DMS 273 treated with DMSO at 0.1 percent for 48 hours (cell line): ENCODE measurements at places on chromosomes 6 and 20.

DNA sequence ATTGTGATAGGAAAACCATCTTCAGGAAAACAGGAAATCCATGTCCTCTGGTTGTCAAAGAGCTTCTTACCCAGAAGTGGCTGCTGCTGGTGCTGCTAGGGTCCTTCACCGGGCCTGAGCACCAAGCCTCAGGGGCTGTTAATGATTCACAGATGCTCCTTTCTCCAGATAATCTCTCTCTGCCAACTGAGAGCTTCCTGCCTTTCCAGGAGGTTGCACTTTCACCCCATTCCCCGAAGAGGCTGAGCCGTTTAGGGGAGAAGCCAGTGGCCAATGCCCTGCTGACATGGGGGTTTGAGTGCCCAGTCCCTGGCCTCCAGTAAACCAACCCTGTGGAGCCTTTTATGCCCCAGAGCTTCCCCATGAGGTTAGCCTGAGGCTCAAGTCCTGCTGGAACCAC is 122.4 kb downstream of the CBLN4 start:
- DNase-seq = no peak

GRCh38 chr6:125957845-125958244 is 1.3 kb downstream of the HINT3 start:
- DNase-seq = no peak

DNA sequence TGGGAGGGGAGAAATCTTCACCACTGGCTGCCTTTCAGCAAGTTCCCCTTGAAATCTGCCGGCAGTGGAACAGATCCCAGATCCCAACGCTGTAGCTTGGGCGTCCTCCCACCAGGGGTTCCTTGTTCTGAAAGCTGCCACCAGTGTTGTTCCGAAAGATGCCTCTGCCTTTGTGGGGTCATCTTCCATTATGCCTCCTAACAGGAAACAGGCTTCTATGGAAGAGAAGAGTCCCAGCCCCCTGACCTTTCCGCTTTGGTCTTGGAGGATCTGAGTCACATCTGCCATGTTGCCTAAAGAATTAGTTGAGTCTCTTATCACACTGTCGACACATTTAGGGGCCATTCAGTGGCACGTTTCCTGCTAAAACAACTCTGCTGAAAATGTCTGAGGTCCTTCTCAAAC is 57.5 kb upstream of the NFATC2 start:
- DNase-seq = no peak

- no peak for DNase-seq
These were observed 8.4 kb downstream of the CCDC167 start for GRCh38 chr6:37491171-37491829.

- no peak for DNase-seq
These were observed 80.8 kb downstream of the SCAF8 start for GRCh38 chr6:154814063-154814462.

DNA sequence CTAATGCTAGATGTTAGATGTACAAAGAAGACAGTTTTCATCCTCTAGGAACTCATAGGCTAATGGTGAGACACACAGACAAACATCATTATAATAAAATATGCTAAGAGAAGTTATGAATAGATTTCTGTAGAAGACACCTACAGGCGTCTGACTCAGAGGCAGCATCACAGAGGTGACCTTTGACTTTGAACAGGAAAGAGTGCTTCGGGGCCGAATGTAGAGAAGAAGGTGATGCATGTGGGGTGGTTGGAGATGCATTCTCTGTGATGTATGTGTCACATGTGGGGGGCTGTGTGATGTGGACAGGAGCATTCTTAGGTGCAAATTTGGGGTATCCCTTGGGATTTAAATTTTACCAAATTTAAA is 6.8 kb downstream of the GUCA1A start:
- DNase-seq = no peak

GRCh38 chr6:99933129-99933528 is 60.9 kb downstream of the MCHR2 start:
- DNase-seq = no peak

GRCh38 chr6:50047026-50047425 is 2.7 kb downstream of the DEFB112 start:
- no peak for DNase-seq

DNA sequence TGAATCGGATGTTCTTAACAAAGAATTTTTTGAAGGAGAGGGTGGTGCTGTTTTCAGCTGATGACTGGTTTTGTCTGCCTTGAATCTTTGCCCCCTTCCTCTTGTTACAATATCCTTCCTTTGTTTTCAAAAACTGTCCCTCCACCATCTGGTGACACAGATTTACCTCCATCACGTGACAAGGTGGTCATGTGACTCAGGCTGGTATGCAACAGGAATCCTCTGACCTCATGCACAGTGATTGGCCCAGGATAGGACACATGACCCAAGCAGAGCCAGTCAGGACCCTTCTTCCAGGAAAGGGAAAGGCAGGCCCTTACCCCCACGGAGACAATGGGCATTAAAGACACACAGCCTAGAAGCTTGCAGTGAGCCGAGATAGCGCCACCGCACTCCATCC is 84.7 kb upstream of the MC3R start:
- no peak for DNase-seq

DNA sequence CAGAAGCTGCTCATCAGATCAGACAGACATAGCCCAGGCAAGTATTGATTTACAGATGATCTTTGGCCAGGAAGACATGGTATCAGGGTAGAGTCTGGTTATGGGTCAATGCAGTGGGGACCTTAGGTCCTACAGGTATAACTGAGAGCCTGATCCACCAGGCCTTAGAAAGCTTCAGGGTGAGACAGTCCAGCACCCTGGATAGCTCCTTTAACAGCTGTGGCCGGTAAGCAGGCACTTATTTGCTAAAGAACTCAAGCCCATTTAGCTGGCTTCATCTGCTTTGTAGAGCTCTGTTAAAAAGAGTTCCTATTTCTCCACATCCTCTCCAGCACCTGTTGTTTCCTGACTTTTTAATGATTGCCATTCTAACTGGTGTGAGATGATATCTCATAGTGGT is 39.6 kb downstream of the ESR1 start:
- DNase-seq = no peak

GRCh38 chr6:3756546-3756945 is 5.0 kb upstream of the PXDC1 start:
- no peak for DNase-seq

GRCh38 chr20:38161412-38161774 is 3.7 kb downstream of the TGM2 start:
- no peak for DNase-seq

DNA sequence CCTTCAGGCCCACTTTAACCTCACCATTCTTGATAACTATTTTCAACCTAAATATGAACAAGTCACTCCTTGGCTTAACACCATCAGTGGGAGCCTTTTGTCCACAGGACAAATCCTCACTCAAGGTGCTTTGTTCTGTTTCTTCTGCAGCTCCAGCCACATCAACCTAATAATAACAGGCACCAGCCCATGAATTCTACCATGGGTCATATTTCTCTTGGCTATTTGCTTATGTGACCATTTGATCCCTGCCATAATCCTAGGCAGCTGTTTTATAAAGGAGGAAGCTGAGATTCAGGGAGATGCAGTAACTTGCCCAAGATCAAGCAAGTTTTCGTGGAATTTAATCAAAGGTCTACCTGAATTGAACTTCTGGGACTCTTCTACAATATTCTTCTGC is 561.3 kb downstream of the DHX35 start:
- DNase-seq = no peak

DNA sequence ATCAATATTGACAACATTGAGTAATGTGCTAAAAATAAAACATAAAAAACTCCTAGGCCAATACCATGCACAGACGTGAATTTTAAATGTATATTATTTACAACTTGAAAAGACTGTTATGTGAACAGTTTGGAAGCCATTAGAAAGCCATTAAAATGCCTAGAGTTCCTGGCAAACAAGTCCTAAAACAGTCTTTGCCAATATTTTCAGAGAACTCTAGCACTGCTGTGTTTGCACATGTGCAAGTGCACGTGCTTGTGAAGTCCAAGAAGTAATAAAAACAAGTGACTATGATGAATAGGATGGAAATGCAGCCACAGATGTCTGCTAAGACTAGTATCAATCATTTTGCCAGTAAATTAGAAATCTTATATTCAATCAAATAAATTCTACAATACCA is 1447.6 kb downstream of the GRIK2 start:
- no peak for DNase-seq

DNA sequence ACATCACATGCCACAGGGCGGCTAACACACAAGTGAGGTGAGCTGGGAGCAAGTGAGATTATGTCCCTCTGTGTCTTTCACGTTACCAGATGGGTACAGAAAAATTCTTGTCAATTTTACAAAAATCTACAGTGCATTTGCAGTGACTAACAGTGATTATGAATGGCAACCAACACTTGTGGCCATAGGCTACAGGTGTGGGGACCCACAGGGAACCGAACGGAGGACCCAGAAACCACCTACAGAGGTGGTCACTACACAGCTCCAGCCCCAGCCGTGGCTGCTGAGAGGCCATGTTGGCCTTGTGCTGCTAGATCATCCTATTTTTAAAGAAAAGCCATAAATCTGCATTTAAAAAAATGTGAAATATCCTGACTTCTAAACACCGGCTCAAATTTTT is 50.2 kb downstream of the FYN start:
- DNase-seq = no peak

DNA sequence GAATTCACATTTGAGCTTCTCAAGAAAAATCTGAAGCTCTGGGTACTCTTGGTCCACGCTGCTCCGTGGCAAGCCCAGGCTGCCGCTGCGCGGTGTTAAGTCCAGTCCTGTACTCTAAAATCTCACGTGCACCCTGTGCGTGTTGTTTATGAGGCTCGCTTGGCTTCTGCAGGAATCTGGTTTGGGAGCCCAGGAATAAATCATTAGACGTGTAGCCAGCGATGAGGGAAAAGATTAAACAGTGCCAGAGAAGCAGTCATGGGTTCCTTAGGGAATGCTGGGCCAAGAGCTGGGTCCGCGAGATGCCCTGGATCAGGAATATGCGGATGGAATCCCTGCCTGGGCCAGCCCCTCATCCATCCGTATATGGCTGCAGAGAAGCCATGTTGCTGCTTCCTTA is 87.3 kb downstream of the KCNB1 start:
- no peak for DNase-seq

DNA sequence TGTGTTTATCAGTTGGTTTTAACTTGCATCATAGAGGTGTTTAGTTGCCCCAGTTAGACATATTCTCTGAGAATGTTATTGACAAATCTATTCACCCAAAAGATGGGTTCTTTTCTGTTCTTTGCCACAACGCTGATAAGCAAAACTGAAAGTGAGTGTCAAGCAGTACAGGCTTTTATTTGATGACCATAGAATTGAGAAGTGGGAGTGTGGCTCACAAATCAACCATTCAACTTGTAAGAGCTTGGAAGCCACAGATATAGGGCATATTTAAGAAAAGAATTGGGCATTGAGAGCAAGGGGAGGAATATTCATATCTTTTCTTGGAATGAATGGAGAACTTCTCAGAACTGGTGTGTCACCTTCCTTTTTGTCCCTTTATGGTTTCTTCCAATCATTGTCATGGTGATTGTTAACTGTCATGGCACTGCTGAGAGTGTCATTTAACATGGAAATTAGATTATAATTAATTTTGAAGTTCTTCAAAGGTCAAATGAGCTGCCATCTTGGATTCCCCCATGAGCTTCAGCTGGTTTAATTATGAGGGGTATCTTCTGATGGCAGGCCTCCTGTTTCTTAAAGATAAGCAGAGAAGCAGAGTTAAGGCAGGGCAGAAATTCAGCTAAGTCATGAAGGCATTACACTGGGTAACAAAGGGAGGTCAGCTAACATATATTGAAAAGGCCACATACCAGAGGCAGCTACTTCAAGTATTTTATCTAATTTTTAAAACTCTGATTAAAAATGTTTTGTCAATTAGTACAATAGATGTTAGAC is 254.0 kb upstream of the HTR1E start:
- DNase-seq = no peak

GRCh38 chr6:28865401-28866204 is 58.2 kb downstream of the TRIM27 start:
- no peak for DNase-seq

- no peak for DNase-seq
These were observed 4.2 kb downstream of the RNASET2 start for GRCh38 chr6:166952121-166952520.

DNA sequence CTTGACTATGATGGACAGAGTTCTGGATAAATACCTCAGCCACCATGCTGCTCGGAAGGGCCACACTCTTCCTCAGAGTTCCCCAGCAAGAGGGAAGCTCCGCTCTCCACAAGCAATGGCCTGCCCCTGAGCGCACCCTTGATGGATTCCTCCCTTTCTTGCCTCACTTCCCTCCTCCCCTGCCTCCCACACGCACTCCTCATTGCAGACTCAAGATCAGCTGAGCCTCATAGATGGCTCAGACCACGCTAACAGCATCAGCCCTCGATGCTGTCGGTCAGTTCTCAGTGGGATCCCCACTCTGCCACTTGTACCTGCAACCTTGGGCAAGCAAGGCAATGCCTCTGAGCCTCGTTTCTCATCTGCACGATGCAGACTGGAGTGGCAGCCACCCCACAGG is 123.3 kb downstream of the BMP7 start:
- no peak for DNase-seq

DNA sequence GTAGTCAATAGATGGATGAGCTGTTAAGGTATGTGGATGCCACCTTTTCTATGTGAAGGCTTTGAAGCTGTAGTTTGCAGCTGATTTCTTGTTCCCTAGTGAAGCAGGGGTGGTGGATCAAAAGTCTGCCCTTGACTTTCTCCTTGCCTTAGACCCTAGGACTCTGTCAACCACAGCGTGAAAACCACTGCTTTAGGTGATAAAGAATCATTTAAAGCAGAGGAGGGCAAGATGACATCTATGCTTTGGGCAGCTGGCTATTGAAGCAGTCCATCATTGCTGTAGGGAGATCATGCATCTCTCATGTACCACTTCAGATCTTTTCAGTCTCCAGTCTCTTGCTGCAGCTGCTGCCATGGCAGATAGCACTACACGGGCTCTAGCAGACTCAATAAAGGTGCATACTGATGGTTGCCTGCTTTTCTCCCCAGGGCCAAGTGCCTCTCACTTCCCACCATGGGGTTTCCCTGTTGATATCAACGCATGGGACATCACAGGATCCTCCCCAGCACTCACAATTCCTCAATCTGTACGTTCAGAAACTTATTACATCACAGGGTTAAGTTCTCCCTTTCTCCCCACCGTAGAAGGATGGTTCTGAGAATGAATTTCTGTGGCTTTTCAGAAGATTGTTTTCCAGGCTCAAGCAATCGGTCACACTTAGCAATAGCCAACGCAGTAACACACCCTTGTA is 122.0 kb upstream of the STMND1 start:
- DNase-seq = no peak

- no peak for DNase-seq
These were observed 11.2 kb downstream of the SLC22A1 start for GRCh38 chr6:160132776-160133338.

- DNase-seq = no peak
These were observed 165.1 kb downstream of the ZNF217 start for GRCh38 chr20:53428588-53428987.
